Cardiac septum (tissue), 1 donor: ENCODE measurements at places on chromosomes 3 and 15. TPM values are rescaled to one million over a fixed set of nuclear protein-coding genes. Genes with fewer than 3 reads are reported as not detected.

The LEKR1 gene
- total RNA-seq = 0.32 TPM

The ST8SIA2 gene
- total RNA-seq = 10.1 TPM

The DUOXA2 gene
- total RNA-seq = not detected

The NDN gene
- 35.4 TPM for total RNA-seq

The CACNA1D gene
- 0.46 TPM for total RNA-seq

The SLC24A5 gene
- total RNA-seq = not detected

The TYRO3 gene
- total RNA-seq = 3.6 TPM

The OIP5 gene
- total RNA-seq = not detected

The CTXND1 gene
- total RNA-seq = 5.6 TPM

The HIGD2B gene
- not detected for total RNA-seq

The CCR5 gene
- 0.81 TPM for total RNA-seq

The IL1RAP gene
- 20.4 TPM for total RNA-seq

The HPS3 gene
- total RNA-seq = 6.2 TPM

The PIF1 gene
- total RNA-seq = 1.6 TPM

The KPNA1 gene
- 94.7 TPM for total RNA-seq

The CCR2 gene
- total RNA-seq = 1.3 TPM

The MESP2 gene
- 0.19 TPM for total RNA-seq

The LRRC2 gene
- 70.6 TPM for total RNA-seq

The SOX14 gene
- not detected for total RNA-seq

The TIMP4 gene
- total RNA-seq = 4.3 TPM

The CTSH gene
- 38.8 TPM for total RNA-seq

The MAGEL2 gene
- total RNA-seq = 0.11 TPM

The ARGFX gene
- not detected for total RNA-seq

The RYR3 gene
- total RNA-seq = 0.54 TPM

The ZIC1 gene
- not detected for total RNA-seq

The GOLGA6B gene
- not detected for total RNA-seq

The MST1 gene
- total RNA-seq = 6.4 TPM

The KNL1 gene
- total RNA-seq = 0.43 TPM

The GOLGA8T gene
- total RNA-seq = 1.6 TPM

The RHOV gene
- total RNA-seq = 0.13 TPM

The CHRD gene
- 7.0 TPM for total RNA-seq

The SLC9C1 gene
- 3.9 TPM for total RNA-seq

The PDZRN3 gene
- 66.0 TPM for total RNA-seq
